ENCODE measurements at places on chromosomes 11 and 22. TPM values are rescaled to one million over a fixed set of nuclear protein-coding genes. Genes with fewer than 3 reads are reported as not detected.
A peak's percentile ranks its signal among the peaks of the same experiment; 100 is the strongest.

CSRP3 gene
- not detected for total RNA-seq

LIF gene
- 0.58 TPM for total RNA-seq

RIMBP3B gene
- total RNA-seq: 4.0 TPM

RNF214 gene
- 50.1 TPM for total RNA-seq

SHISAL1 gene
- not detected for total RNA-seq

SHANK3 gene
- total RNA-seq: not detected

CNGA4 gene
- 0.58 TPM for total RNA-seq

KRTAP5-9 gene
- total RNA-seq: not detected

SORL1 gene
- 610 TPM for total RNA-seq

MAPK12 gene
- 2.9 TPM for total RNA-seq

PAFAH1B2 gene
- total RNA-seq: 61.6 TPM

OVCH2 gene
- not detected for total RNA-seq

KREMEN1 gene
- not detected for total RNA-seq

TTC38 gene
- total RNA-seq: 3.9 TPM

DNA sequence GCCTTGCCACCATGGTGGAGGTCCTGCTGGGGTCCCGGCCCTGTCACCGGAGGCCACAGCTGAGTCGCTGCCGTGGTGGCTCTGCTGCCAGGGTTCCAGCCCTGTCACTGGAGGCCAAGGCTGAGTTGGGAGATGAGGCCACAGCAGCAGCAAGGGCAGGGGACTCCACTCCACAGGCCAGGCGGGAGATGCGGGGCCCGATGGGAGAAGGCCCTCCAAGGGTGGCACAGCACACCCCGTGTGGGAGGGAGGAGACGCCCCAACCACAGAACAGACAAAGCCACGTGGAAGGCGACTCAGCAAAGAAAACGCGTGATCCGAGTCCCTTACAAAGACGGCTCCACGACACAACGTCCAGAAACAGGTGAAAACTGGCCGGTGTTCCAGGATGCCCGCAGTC is 159.3 kb downstream of the BRD1 start:
- no peak for DNase-seq

- no peak for DNase-seq
Measured at GRCh38 chr11:76307396-76307795, 73.5 kb downstream of the THAP12 start.

DNA sequence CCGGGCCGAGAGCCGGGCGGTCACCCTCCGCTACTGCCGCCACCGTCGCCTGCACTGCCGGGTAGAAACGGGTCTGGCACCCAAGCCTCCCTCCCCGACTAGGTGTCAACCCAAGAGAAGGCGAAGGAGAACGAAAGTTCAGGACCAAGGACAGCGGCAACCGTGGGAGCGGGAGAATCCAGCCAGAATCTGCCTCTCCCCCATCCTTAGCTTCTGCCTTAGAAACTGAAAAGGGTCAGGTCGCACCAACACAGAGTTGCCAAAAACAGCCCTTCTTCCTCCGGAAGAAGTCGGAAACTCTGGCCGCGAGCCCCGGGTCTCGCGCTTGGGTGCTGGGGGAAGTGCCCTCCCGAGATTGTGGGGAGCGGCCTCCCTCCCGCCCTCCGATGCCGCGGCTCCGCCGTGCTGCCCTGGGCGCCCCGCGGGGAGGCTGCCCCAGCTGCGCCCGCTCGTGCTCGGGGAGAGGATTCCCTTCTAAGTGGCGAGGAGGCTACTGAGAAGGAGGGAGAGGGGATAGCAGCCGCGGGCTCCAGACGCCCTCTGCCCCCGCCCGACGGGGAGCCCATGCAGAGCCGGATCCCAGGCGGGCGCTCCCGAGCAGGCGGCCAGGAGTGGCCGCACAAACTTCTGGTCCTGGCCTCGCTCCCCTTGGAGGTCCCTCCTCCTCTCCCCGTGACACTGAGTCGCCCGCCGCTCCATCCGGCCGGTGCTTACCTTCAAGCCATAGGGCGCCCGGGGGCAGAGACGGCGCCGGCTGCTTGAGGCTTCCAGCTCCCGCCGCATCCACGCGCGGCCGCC is 637 bp downstream of the DRD2 start:
- no peak for DNase-seq

- no peak for DNase-seq
Measured at GRCh38 chr11:27012234-27012921, 18.5 kb downstream of the FIBIN start.

DNA sequence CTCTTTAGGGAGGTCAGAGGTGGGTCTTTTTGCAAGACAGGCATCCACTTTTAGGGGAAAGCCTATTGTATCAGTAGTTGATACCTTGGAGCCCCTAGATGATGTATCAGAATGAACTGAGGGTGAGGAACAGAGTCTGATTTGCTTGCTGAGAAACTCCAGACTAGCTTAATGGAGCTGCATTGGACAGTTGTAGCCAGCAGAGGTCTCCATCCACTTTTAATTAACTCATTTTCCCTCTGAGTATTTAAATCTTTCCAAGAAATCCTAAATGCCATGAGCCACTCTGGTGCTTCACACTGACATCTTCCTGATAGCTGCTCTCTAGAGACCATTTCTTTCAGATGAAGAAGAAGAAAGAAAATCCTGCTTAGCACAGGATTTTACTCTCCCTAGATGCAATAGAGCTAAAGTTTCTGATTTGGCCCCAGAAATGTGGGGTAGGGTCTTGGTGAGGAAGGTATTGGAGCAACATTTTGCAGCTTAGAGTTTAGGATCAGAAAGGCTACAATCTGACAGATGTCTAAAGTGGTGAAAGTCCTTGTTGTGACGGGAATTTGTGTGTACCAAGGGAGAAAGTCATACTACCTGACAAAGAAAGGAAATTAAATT is 38.0 kb downstream of the EXT2 start:
- no peak for DNase-seq

DNA sequence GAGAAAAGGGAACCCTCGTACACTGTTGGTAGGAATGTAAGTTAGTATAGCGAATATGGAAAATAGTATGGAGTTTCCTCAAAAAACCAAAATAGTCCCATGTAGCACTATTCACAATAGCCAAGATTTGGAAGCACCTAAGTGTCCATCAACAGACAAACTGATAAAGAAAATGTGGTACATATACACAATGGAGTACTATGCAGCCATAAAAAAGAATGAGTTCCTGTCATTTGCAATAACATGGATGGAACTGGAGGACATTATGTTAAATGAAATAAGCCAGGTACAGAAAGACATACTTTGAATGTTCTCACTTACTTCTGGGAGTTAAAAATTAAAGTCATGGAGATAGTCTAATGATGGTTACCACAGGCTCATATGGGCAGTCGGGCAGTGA is 64.0 kb upstream of the RAB1B start:
- no peak for DNase-seq

DNA sequence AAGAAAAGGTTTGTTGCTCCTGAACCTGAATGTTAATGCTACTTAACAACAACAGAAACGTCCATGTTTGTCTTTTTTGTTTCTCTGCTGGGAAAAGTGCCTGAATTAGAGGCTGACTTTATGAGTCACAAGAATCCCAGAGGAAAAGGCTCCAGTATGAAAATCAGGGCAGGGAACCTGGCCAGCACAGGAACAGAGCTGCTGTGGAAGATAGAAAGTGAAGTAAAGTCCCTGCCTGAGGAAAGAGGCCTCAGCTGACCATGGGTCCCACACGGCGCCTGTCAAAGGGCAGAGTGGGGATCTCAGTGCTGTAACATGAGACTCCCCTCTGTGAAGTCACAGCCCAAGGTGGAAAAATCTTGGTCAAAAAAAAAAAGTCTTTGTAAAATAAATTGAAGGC is 632.3 kb upstream of the CCDC90B start:
- no peak for DNase-seq

- no peak for DNase-seq
Measured at GRCh38 chr11:87425943-87426342, 388.2 kb downstream of the TMEM135 start.

DNA sequence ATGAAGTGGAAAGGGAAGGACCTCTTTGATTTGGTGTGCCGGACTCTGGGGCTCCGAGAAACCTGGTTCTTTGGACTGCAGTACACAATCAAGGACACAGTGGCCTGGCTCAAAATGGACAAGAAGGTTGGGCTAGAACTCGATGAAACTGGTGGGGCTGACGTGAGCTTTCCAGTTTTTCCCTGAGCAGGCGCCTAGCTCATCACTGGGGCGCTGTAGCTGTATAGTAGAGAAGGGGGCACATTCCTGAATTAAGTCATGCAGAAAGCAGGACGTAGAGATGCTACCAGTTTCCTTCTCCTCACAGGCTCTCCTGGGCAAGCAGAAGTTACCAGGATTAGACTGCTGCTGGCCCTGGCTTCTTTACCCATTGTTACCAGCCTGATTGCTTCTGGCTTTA is 33.3 kb downstream of the NF2 start:
- no peak for DNase-seq

GRCh38 chr11:126415669-126416420 is 60.4 kb downstream of the ST3GAL4 start:
- no peak for DNase-seq

DNA sequence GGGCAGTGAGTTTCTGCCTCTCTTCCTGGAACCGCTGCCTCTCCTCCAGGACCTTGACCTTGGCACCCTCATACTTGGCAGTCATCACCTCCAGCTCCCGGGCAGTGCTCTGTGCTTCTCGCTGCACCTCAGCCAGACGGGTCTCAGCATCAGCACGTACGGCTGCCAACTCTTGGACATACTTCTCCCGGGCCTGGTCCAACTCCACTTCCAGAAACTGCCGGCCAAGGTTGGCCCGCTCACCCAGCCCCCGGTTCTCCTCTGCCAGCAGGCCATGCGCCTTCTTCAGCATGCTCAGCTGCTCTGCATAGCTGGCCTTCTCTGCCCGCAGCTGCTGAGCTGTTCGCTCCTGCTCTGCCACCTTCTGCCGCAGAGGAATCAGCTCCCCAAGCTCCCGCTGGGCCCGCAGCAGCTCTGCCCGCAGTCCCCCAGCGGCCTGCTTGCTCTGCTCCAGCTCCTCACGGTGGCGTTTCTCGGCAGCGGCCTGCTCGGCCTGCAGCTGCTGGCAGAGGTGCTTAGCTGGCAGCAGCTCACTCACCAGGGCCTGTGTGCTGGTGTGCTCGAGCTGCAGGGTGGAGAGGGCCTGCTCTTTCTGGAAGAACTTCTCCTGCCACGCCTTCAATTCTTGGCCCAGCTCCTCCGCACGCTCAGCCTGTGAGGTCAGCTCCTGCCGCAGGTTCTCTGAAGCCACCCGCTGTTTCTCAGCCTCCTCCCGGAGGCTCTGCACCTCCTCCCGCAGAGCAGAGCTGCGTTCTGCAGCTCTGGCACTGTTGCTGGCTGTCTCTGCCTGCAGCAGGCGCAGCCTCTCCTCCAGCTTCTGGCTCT is 14.4 kb downstream of the IL18BP start:
- DNase-seq: no peak

DNA sequence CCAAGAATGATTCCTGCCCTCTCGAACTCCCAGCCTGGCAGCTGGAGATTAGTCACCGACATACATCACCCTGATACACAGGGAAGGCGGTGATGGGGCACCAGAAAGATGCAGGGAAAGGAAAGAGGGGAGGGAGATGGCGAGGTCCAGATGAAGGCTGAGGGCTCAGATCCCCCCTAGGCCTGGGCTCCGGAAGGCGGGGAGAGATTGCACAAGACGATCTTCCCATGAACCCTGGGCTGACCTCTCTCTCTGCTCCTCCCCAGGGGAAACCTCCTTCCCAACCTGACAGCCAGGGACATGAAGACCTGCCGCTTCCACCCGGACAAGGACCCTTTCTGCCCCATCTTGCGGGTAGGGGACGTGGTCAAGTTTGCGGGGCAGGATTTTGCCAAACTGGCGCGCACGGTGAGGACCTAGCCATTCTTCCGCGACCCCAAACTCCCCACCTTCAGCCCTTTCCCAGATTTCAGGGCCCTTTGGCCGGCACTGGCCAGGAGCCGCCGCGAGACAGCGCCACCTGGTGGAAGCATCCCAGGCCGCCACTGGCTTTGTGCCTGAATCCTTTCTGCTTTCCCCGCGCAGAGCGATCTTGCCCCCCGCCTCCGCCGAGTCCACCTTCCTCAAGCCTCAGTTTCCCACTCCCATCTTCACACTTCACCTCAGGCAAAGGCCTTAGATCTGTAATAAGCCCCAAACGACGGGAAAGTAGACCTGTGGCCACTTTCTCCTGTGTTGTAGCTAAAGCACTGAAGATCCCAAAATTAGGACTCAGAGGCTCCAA is 11.5 kb downstream of the P2RX3 start:
- peak; percentile 44 for DNase-seq

- DNase-seq: no peak
Measured at GRCh38 chr22:26779108-26779507, 121.7 kb downstream of the MIAT start.

DNA sequence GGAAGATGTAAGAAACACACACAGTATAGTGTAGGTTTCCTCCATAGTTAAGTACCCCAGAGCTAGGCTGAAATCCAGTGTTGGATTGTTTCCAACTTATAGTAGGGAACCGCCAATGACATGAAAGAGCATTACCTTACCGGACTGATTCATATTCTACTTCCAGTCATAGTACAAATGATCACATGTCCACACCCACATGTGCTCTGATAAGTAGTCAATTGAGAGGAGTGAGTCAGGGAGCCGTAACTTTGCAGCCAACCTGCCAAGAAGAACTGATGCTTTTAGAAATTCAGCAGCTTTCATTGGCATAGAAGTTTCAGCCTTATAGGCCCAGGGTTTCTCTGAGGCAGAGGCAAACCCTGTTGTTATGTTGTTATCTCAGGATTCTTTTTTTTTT is 240.6 kb downstream of the ETS1 start:
- DNase-seq: no peak

DNA sequence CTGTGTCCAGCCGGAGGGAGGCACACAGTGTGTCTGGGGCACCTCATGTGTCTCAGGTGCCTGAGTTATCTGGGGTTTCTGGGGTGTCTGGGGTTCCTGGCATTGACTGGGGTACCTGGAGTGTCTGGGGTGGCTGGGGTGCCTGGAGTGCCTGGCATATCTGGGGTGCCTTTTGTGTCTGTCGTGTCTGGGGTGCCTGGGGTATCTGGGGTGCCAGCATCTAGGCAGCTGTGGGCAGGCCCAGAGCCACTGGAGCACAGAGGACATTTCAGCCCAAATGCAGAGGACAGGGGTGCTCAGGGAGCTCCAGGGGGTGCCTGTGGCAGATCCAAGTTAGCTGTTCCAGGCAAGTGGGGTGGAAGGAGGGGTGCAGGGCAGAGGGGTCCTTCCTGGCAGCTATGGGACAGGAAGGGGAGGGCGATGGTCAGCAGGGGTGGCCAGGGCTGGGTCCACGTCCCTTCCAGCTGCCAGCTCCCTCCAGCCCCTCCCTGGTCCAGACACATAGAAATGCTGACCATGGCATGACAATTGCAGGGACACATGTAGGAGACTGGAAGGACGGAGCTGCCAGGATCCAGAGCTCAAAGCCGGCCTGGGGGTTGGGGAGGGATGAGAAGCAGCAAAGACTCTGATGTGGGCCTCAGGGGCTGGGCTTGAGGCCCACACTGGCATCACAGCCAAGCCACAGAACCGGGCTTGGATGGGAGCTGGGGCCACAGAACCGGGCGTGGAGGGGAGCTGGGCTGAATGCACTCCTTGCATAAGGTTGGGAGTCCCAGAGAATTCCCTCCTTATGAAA is 133.0 kb downstream of the BRD1 start:
- no peak for DNase-seq

GRCh38 chr11:81420668-81421250 is 1312.9 kb downstream of the FAM181B start:
- no peak for DNase-seq
